ENCODE measurements at places on chromosomes 6 and 20.

DNA sequence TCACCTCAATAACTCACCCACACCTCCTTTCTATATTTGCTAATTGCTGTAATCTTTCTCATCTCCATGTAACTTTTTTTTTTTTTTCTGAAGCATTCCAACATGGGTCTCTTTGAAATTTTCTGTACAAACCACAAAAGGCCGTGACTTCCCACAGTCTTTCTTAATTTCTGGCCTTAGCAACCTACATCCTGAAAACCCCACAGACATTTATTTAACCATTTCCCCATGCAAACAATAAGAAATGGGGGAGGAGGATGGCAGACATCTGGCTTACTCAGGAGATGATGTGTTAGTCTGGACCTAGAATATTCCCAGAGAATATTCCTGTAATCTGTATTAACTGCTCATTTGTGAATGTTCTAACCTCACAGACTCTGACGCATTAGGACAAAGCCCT lies 57.6 kb downstream of the MEP1A start:
- no peak for DNase-seq

DNA sequence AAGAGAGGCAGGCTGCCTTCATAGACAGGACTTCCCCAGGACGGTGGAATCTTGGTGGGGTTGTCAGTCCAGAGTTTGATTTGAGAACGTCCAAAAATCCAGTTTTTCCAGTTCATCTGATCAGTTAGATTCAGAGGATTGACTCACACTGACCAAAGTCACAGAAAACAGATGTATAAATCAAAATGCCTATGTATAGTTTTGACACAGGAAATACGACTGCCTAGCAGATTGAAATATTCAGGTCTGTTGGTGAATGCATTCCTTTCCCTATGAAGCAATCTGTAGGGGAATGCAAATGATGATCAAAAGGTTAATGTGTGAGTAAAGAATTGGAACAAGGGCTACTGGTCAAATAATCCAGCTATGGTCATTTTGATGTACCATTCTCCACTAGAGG lies 29.7 kb upstream of the GFOD1 start:
- DNase-seq: no peak

DNA sequence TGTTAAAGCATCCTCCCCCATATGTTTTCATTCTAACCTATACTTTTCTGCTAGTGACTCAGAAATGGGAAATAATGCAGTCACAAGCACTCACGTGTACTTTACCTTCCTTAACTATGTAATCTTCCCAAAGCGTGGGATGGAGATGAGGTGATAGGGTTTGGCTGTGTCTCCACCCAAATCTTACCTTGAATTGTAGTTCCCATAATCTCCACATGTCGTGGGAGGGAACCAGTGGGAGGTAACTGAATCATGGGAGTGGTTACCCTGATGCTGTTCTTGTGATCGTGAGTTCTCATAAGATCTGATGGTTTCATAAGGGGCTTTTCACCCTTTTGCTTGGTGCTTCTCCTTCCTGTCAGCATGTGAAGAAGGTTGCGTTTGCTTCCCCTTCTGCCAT lies 35.4 kb downstream of the AGPAT4 start:
- DNase-seq: no peak

- DNase-seq: no peak
Observed at GRCh38 chr20:13344671-13345070, 123.6 kb downstream of the ISM1 start.

- DNase-seq: no peak
Observed at GRCh38 chr6:159456349-159456748, 236.7 kb downstream of the SOD2 start.
